ENCODE measurements at places on chromosomes 6 and 20.

DNA sequence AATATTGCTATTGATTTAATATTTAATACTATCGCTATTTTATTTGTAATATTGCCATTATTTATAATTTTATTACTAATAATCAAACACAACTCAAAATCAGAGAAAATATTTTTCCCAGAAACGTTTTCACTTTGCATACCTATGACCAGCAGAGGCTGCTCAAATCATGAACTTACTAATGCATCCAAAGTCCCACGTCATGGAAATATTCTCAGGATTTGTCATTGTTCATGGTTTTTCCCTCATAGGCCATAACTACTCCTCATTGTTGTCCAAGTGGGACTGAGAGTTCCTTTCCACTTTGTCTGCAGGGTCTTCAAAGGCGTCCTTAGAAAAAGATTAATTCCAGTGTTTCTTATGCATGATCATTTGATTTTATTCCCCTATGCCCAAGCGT lies 344.8 kb downstream of the THBS2 start:
- no peak for DNase-seq

DNA sequence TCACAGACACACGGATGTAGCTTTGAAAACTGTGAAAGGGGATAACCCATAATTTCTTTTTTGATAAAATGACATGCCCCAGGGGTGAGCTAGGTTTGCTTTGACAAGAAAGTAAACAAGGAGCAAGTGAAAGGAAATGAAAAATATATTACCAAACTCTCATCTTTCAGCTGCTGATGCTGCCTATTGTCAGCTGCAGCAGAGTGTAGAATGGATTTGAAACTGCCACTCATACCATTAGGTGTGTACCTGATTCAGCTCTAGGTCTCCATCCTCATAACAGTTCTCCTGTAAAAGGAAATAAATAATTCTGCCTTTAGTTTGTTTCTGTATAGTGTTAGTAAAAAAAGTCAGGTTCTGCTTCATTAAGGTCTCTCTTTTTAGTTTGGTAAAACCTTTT lies 415.1 kb upstream of the MARCKS start:
- DNase-seq = no peak

DNA sequence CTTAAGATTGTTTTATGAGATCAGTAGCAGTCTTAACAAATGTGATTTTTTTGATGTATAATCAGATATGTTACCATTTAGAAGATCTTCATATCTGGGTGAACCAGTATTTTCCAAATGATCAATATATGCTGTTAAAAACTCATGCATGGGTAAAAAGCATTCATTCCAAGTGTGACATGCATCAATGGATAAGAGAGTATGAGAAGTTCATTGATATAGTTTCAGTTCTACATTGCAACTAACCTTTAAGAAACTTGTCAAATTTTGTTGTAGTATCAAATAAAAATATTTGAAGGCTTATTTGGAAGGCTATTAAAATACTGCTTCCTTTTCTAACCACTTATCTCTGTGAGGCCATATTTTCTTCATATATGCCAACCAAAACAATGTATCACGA lies 117.7 kb downstream of the FIG4 start:
- DNase-seq = no peak

- no peak for DNase-seq
Observed at GRCh38 chr6:79750806-79751205, 119.7 kb downstream of the SH3BGRL2 start.

- no peak for DNase-seq
Observed at GRCh38 chr20:44810391-44811149, at the start of gene RIMS4. RIMS4 (minus strand) TSS chr20:44810546; CDS start chr20:44810271, 275 bp downstream.

DNA sequence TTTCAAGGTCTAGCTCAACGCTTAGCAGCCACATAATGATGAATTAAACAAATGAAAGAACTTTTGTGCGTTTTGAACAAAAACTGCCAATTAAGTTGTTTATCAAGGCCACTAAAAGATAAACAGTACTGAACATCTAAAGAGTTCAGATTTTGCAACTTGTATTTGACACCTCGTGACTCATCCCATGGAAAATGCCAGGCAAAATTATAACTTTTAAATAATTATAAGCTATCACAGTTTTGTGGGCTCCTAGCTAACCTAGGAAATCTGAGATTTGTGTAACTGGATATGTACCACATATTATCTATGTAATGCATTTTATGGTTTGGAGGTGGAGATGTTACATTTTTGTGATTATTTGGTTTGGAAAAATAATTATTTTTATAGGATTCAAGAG lies 9.6 kb upstream of the BAG2 start:
- no peak for DNase-seq

GRCh38 chr6:20237677-20238460 lies 25.6 kb upstream of the MBOAT1 start:
- DNase-seq = no peak

GRCh38 chr6:39087197-39087596 lies 27.8 kb downstream of the SAYSD1 start:
- DNase-seq = no peak

DNA sequence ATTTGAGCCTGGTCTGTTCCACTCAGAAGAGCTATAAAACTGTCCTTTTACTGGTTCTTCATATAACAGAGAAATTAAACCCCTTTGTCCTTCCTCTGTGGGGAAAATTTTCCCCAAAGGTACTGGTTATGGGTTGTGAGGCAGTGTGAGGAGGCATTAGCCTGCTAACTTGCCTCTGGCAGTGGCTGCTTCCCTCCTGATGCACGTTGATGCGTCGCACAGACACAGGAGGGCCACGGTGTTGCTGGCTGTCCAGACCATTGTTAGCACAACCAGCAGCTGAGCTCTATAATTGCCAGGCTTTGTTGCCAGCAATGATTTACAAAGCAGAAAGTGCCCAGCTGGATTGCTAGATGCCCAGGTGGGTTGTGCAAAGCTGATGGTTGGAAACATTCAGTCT lies 10.1 kb downstream of the AAR2 start:
- DNase-seq = no peak

- DNase-seq = no peak
Observed at GRCh38 chr6:45754432-45754831, 261.2 kb downstream of the CLIC5 start.

GRCh38 chr20:63072231-63072791 lies 65.5 kb upstream of the BHLHE23 start:
- DNase-seq = no peak

GRCh38 chr20:37350649-37351574 lies 5.0 kb downstream of the SRC start:
- DNase-seq = no peak

DNA sequence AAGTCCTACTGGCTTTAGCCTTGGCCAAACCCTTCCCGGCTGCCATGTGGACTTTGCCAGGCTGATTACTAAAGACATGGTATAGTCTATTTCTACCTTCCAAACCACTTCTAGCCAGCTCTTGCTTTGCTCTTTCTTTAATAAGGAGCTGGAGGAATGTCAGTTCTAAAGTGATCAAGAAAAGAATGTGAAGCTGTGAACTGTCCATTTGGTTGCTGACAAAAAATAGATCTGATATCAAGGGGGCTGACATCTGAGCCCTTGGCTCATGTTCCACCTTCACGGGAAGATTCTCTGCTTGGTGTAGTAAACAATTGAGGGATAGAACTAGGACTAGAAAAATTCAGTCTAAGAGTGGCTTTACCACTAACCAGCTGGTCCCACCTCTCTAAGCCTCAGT lies 22.6 kb downstream of the GNAS-AS1 start:
- no peak for DNase-seq

GRCh38 chr6:54267798-54268197 lies 40.4 kb upstream of the TINAG start:
- no peak for DNase-seq

DNA sequence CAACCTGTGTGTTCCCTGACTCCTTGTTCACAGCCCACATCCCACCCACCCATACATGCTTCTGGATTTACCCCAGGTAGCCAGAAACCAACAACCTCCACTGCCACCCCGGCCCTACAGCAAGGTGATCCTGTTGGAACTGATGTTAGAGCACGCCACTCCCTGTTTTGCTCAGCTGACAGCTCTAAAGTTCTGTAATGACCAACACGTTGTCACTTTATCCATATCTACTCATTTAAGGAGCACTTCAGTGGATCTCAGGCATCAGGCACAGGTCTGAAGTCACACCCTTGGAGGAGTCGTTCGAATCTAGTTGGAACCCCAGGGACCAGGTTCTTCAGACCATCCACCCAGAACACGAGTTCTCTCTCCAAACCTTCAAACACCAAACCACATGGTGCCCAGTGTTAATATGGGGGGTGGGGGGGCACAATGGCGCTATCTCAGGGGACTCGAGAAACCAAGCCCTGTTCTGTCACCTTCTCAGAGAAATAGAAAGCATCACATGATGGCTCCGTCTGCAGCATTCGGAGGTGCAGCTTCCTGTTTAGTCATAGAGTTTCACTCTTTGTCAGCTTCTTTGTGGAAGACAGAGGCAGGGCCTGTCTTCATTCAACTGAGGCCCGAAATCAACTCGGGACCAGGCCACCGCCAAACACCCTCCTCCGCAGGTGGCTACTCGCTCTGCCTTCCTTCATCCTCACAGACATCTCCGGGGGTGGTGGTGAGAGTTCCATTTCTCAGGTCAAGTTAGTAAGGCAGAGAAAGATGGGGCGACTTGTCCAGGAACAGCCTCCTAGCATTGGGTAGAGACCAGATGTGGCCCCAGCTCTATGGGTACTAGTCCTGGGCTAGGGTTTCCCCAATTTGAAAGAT lies 142.2 kb downstream of the NFATC2 start:
- DNase-seq = no peak

- DNase-seq = no peak
Observed at GRCh38 chr6:109315341-109316110, 66.7 kb downstream of the CD164 start.

DNA sequence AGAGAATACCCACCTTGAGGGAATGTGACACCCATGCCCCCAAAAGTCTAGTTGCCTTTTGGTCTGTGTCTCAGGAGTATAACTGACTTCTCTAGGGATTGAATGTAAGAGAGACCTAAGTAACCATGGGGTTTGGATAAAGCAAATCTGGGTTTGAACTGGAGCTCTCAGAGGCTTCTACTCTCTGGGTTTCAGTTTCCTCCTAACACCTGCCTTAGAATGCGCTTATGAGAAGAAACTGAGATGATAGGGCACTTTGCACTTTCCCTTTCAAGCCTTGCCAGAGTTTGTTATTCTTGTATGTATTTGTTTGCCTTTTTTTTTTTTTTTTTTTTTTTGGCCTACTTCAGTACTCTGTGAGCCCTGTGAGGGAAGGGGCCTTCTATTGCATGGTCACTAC lies 19.4 kb downstream of the SDHAF4 start:
- DNase-seq = no peak

- no peak for DNase-seq
Observed at GRCh38 chr6:81876971-81877370, 124.5 kb upstream of the TENT5A start.

GRCh38 chr6:157505912-157506491 lies 125.0 kb downstream of the ZDHHC14 start:
- no peak for DNase-seq

- DNase-seq = no peak
Observed at GRCh38 chr20:63979557-63980316, at the start of gene SAMD10. SAMD10 (minus strand) TSS chr20:63979642; CDS start chr20:63979467, 175 bp downstream.

- no peak for DNase-seq
Observed at GRCh38 chr20:44664131-44664530, 12.6 kb upstream of the ADA start.

DNA sequence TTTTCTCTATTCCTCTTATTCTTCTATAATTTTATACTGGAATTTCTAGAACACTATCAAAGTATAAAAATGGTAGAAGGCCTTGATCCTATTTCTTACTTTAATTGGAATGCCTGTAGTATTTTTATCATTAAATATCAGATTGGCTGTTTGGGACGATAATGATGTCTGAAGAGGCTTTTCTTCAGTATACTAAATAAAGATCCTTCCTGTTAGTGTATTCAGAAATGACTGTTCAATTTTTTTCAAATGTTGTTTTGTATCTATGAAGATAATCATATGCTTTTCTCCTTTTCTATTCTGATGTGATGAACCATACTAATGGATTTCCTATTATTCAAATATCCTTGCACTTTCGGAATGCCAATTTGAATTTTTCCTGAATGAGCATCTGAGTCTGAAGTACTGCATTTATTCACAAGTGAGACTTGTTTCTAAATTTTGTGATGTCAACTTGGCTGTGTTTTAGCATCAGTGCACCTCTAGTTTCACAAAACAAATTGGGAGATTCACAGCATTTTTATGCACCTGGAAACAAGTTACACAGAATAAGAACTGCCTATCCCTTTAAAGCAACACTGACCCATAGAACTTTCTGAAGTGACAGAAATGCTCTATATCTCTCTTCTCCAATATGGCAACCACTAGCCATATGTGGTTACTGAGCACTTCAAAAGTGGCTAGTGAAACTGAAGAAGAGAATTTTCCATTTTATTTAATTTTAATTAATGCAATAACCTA lies 71.6 kb upstream of the PRND start:
- DNase-seq = no peak

DNA sequence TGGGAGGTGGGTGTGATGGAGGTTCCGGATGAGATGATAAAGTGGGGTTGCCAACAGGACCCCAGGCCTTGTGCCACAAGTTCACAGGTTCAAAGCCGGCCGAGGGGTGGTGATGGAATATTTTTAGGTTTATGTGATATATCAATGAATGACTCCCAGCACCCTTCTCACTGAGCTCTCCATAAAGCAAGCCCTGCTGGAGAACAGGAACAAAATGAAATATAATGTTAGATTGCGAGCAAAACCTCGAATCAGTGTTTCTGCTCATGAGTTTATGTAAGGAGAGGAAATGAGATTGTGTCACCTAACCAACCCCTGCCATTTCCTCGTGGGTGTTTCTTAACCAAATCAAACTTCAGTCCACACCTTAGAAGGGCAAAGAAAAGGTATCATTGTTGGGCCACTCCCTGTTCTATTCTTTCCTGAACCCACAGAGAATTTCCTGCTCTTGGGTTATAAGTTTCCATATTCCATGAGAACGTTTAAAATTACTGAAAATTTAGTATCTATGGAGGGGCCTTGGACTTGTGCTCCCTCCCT lies 192.2 kb upstream of the EXOC2 start:
- DNase-seq = no peak

DNA sequence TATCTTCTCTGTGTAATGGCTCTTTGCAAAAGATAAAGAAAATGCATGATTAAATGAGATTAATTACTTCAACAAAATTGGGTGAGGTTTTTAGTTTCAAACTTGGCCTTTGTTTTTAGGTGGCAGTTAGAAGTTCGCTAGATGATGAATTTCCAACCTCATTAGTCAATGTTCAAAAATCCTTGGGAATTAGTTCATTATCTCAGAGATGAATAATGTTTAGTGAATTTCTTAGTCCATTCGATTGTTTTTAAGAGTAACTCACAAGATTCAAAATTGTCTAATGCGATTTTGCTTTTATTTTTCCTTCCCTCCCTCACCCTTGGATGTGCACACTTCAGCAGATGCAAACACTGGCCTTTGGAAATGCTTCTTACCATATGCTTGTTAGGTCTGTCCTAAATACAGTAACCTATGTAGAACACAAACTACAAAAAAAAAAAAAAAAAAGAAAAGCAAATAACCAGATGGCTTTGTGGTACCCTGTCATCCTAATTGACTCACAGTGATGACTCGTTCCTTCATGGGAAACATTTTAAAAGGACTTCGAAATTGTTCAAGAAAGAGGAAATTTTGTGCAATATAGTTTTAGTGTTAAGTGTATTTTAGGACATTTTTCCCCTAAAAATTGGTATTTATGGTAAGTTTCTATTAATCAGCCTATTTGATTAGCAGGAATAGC lies 66.7 kb downstream of the FAM229B start:
- DNase-seq = no peak

Data from cortex of kidney (tissue), 1 donor.